ENCODE measurements at places on chromosomes 7 and 10.

GRCh38 chr10:13909516-13910258 is 322.9 kb downstream of the PRPF18 start:
- no peak for DNase-seq

- no peak for DNase-seq
Observed at GRCh38 chr7:77819021-77819420, 20.4 kb downstream of the PHTF2 start.

DNA sequence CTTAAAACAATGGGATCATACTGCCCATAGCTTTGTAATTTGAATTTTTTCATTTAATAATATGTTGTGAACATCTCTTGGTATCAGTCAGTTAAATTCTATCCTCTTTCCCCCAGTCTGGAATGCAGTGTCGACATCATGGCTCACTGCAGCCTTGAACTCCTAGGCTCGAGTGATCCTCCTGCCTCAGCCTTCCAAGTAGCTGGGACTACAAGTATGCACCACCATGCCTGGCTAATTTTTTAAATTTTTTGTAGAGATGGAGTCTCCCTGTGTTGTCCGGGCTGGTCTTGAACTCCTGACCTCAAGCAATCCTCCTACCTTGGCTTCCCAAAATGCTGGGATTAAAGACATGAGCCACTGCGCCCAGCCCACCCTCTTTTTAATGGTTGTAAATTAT is 34.6 kb downstream of the MPLKIP start:
- no peak for DNase-seq

DNA sequence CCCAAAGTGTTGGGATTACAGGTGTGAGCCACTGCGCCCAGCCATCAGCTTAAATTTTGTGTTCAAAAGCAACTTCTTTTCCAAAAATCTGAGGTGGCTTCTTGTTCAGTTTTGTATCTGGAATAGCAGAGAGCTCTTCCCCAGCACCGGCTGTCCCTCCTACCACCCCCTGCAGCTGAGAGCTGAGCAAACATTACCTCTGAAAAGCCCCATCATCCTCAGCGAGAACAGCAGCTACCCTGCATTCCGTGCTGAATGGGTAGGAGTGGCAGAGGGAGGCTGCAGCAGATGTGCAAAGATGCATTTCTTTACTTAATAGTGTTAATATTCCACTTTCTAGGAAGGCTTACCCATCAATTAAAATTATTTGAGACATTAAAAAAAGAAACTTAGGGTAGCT is 31.8 kb downstream of the CCM2 start:
- DNase-seq, result no peak

- no peak for DNase-seq
Observed at GRCh38 chr7:70043015-70043538, 444.8 kb downstream of the AUTS2 start.

DNA sequence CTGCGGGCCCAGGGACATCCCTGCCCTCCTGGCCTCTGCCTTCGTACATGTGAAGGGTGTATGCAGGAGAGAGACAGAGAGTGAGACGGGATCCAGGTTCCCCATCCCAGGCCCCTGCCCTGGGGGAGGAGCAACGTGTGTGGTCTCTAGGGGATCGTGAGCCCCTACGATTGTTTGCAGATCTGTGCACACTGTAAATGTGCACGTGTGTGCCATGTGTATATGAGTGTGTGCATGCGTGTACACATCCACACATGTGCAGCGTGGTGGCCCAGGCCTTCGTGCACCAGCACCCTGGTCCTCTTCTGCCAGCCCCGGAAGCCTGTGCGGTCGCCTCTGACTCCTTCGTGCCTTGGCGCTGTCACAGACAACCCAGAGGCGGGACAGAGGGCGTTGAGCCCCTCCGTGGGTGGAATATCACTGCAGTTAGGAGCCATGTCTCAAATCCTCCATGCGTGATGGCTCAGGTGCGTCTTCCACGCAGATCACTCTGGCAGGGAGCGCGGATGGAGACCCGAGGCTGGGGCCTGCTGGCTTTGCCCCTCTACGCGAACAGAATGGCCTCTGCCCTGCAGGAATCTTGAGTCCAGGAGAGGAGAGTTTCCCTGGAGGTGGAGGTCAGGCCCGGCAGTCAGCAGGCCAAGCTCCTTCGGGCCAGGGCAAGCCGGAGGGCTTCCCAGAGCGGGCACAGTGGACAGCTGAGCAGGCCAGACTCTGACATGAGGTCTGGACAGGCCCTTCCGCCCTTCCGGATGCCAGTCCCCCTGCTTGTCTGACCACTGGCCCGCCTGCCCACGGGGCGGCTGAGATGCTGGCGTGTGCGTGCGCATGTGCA is 97.5 kb downstream of the UNCX start:
- DNase-seq, result no peak

DNA sequence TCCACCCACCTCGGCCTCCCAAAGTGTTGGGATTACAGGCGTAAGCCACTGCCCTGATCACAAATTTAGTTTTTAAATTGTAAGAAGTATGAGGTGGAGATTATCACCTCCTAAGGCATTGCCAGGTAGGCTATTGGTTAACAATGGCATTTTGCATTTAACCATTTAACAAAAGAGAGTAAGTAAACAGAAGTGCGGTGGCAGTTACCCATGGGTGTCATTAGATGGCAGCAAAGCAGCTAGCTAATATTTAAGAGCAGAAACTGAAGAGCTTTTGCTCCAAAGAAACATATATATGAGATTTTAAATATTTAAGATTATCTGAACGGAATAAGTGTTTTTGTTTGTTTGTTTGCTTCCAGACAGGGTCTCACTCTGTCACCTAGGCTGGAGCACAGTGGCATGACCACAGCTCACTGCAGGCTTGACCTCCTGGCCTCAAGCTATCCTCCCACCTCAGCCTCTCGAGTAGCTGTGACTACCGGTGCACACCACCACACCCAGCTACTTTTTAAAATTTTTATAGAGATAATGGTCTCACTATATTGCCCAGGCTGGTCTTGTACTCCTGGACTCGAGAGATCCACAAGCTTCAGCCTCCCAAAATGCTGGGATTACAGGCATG is 325.5 kb upstream of the C7orf33 start:
- DNase-seq, result no peak

GRCh38 chr7:124784879-124785818 is 19.6 kb upstream of the GPR37 start:
- DNase-seq, result no peak

GRCh38 chr10:80289451-80290287 is at the start of gene MAT1A:
TSS of gene MAT1A (minus strand) at chr10:80289658. CDS start at chr10:80289423, 235 bp downstream.
- DNase-seq, result no peak

DNA sequence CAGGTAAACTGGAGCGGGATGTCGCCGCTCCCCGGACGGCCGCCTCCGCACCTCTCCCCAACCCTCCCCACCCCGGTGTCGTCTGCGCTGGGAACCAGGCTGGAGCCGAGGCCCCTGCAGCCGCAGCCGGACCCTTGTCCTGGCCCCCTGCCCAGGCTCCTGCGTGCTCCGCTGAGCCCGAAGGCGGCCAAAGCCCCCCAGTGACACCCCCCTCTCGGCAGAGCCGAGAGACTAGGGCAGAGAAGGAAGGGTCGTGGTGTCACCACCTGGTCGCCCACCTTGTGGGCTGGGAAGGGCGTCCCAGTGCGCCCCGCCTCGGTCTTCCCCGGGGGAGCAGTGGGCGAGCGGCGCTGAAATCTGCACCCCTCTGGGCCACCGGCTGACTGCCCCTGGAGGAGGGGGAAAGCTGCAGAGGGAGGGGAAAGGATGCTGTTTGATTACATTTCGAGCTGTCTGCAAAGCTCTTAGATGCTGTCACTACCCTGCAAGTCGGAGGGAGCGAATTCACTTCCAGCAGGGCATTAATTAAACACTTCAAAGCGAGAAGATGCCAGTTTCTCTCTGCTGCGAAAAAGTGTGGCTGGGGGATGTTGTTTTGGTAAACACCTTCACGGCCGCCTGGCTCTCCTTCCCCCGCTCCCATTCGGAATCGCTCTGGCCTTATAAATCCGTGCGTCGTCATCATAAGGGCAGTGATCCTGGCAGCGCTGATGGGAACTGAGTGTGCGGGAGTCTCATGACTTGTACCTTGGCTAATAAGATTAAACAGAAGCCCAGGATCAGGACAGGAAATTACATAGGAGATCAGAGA is 622 bp downstream of the DYNC1I1 start:
- no peak for DNase-seq

GRCh38 chr7:102260856-102261255 is 25.8 kb upstream of the SH2B2 start:
- DNase-seq, result no peak

GRCh38 chr7:151225948-151226510 is 976 bp downstream of the ABCF2 start:
- no peak for DNase-seq

- DNase-seq, result no peak
Observed at GRCh38 chr7:100348805-100349204, 9.1 kb upstream of the PILRB start.

GRCh38 chr10:22335173-22335933 is 9.9 kb upstream of the SPAG6 start:
- DNase-seq, result peak; percentile 38

- DNase-seq, result no peak
Observed at GRCh38 chr7:97734255-97734654, 2.4 kb downstream of the TAC1 start.

DNA sequence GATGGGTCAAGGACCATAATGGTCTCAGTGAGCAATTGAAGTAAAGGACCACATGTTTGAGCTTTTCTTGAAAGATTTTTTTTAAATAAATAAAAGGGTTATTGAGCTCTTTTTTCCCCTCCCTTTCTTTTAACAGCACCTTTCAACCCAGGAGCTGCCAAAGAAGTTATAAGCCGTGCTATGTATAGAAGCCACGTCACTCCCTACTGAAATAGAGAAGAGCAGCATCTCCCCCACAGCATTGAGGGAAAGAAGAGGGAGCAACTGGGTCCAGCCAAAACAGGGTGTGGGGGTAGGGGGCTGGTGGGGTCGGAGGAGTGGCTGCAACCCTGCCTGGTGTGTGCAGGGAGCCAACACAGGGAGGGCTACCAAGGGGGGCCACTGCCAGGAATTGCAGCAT is 227.2 kb downstream of the PLXNA4 start:
- DNase-seq, result no peak

- DNase-seq, result no peak
Observed at GRCh38 chr10:103640436-103641181, 147.1 kb downstream of the NEURL1 start.

DNA sequence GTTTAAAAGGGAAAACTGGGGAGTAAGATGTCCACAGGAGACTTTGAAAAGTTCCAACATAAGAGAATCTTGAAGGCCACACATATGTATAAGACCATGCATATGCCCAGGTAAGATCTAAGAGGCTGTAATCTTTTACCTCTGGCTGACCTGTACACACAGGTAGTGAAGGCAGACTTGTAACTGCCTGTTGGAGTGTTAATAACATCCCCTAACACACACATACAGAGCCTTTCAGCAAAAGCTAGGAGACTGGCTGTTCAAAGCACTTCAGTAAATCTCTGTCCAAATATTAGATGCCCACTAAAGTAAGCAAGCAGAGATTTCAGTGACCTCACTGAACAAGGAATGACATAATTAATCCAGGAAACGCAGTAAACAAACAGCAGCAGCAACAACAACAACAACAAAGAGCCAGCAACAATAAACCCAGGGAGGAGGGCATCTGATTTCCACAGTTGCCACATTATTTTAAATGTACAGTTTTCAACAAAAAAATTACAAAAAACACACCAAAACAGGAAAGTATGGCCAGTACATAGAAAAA is 15.0 kb downstream of the CYP51A1 start:
- DNase-seq, result no peak

- no peak for DNase-seq
Observed at GRCh38 chr10:35503578-35503977, 101.6 kb upstream of the GJD4 start.

DNA sequence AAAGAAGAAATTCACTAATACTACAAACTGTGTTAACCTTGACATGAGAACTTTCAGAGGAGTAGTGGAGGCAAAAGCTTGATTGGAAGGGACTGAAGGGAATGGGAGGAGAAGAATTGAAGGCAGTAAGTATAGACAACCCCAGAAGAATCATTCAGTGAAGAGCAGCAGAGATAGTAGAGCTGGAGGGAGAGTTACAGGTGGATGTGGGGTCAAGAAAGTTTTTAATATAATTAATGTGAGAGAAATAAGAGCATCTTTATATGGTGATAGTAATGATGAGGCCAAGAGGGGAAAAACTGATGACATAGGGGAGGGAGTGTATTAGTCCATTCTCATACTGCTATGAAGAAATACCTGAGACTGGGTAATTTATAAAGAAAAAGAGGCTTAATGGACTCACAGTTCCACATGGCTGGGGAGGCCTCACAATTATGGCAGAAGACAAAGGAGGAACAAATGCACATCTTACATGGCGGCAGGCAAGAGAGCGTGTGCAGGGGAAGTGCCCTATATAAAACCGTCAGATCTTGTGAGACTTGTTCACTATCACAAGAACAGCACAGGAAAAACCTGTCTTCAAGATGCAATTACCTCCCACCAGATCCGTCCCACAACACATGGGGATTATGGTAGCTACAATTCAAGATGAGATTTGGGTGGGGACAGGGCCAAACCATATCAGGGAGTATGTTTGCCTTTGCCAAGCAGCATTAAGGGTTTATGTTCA is 88.3 kb upstream of the PIK3CG start:
- no peak for DNase-seq

- DNase-seq, result peak; percentile 69
Observed at GRCh38 chr7:143008007-143008901, 18.7 kb downstream of the OR9A2 start.

- no peak for DNase-seq
Observed at GRCh38 chr7:81488210-81488609, 281.6 kb downstream of the HGF start.

DNA sequence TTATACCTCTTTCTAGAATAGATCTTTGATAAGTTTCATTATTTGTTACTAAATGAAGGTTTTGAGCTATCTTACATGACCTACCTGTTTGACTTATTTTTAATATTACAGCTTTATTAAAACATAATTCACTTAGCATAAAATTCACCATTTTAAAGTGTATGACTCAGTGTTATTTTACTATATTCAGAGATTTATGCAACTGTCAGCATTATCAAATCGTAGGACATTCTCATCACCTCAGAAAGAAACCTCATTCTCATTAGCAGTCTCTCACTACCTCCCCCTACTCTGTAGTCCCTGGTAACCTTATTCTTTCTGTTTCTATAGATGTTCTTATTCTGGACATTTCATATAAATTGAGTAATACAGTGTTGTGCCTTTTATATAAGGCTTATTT is 207.9 kb upstream of the FOXP2 start:
- no peak for DNase-seq

- no peak for DNase-seq
Observed at GRCh38 chr10:35642793-35643114, 658 bp upstream of the FZD8 start.

DNA sequence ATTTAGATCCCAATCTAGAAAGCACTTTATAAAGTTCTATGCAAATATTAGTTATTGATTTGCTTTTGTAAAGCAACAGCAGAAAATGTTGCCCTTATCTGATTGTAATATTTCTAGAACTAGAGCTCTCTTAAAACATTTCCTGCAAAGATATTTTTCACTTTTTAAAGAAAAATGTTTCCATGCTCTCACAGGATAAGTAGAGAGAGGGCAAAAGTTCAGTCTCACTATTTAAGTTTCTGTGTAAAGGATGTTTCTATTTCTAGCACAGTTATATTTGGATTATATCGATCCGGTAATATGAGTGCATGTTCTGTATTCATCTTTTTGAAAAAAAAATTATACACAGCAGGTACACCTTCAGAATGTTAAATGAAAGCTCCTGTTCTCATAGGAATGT is 82.1 kb downstream of the PON1 start:
- DNase-seq, result no peak

Data from stimulated activated CD8-positive, alpha-beta memory T cell treated with anti-CD3 and anti-CD28 coated beads, Interleukin-4, amount 100 ng/mL, for 24 hours (primary cell).